ENCODE measurements at places on chromosomes 5 and 9.
A peak's percentile ranks its signal among the peaks of the same experiment; 100 is the strongest.

DNA sequence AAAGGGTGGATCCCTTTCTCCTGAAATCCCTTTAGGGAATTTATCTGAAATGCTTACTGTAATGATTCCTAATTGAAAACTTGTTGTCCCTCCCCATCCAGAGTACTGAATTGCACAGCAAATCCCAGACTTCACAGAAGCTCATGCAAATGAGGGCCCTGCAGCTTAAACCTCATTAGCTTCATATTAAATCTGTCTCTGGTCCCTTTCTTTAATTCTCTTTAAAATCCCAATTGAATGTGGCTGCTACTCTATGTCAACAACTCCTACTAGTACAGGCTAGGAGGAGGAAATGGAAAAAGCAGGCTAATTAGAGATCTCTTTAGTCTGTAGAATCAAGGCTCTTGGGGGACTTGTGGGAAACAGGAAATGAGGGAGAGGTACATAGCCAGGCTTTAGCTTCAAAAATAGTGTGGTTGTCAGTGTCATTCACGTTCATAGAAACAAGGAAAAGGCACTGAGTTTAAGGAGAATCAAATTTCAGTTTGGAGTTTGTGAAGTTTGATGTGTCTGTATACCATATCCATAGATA, 191.3 kb upstream of the PRDM9 start:
- no peak for DNase-seq

DNA sequence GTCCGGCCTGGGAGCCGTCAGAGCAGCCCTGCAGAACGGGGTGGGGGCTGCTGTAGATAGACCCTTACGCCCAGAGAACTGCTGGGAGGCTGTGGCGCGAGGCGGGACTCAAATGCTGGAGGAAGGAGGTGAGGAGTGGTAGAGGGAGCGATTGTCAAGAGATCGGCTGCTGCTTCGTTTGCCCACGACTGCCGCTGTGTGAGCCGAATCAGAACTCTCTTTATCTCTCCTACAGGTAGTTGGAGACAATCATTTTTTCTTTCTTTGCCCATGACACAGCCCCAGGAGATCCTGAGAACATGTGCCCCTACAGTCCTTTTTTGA, 456 bp downstream of the ZNF79 start:
- peak; percentile 42 for DNase-seq

DNA sequence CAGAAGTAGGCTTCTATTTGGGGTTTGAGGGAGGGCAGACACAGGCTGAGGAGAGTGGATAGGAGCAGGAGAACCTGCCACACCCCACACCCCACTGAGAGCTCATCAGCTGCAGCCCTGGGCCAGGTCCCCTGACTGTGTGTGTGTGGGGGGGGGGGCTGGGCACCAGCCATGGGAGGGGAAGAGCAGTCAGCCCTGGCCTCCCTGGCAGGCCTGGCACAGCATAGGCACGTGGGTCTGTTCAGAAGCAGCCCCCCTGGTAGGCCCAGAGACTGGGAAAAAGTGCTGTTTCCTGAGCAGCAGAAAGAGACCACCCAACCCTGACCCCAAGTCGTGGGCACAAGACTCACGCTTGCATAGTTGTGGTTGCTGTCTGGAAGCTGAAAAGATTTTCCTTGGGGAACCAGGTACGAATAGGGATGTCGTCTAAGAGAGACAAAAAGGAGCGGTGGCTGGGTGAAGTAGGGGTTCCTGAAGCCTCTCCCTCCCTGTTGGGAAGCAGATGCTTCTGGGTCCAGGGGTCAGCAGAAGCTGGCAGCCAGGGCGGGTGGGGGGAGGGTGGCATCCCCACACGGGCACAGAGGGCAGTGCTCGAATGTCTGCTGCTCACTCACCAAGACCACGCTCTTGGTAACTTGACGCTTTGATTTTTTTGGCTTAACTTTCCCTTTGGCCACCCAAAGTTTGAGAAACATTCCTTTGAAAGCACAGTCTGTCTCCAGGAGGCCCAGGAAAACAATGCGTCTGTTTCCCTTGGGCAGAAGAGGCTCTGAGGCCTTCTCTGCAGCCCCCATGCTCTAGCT, 2.9 kb downstream of the NSMF start:
- DNase-seq = no peak

DNA sequence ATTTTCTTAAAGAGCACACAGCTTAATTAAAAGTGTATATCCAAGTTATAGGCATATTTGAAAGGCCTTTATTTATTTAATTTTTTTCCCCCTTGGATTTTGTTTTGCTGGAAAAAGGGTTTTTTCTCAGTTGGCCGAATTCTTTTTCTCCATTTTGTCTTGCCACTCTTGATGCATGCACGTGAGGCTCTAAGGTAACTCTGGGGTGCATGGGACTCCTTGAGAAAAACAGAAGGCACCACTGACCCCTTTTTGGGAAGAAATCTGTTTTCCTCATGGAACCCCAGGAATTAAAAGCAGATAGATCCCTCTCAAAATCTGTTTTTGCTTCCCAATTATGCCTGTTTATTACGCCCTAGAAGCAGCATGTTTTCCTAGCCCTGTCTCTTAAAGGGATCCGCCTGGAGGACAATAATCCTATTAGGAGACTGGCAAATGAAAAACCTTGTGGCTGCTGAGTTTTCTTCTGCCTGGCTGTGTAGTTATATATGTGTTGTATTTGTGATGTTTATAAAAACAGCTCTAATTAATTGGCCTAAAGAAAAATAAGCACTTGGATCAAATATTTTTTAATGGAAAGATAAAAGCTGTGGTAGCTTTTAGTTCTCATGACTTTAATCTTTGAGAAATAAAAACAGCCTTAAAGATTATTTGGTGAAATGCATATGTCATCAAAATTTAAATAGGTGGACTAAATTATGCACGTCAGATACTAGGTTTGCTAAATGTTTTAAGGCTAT, 435.1 kb upstream of the CDH9 start:
- no peak for DNase-seq

DNA sequence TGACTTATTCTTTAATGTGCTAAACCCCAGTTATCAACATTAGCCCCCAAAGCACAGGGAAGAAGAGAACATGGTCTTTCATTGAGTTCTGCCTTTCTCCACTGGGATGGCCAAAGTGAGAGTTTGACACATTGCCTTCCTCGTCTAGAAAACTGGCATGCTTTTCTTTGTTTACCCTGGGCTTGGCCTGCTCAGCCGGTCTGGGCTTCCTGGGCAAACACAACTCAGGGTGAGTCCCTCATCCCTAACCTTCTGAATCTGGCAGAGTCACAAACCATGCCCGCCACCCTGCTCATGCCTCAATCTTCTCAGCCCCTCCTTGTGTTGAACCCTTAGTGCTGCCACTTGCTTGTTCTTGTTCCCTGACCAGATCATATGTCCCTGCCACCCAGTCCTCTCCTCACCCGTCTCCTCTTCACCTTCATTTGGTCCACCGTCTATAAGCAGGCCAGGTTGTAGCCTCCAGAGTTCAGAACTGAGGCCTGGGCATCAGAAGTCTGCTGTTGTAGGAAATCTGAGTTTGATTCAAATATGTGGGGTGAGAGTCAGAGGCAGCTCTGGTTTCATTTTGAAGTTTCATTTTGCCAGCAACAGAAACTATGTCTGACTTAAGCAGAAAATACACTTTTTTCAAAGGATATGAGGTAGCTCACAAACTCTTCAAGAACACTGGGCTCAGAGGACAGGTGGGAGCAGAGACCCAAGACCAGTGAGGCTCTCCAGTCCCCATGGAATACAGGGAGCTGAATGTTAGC, 217.6 kb downstream of the NDUFS4 start:
- DNase-seq = no peak

DNA sequence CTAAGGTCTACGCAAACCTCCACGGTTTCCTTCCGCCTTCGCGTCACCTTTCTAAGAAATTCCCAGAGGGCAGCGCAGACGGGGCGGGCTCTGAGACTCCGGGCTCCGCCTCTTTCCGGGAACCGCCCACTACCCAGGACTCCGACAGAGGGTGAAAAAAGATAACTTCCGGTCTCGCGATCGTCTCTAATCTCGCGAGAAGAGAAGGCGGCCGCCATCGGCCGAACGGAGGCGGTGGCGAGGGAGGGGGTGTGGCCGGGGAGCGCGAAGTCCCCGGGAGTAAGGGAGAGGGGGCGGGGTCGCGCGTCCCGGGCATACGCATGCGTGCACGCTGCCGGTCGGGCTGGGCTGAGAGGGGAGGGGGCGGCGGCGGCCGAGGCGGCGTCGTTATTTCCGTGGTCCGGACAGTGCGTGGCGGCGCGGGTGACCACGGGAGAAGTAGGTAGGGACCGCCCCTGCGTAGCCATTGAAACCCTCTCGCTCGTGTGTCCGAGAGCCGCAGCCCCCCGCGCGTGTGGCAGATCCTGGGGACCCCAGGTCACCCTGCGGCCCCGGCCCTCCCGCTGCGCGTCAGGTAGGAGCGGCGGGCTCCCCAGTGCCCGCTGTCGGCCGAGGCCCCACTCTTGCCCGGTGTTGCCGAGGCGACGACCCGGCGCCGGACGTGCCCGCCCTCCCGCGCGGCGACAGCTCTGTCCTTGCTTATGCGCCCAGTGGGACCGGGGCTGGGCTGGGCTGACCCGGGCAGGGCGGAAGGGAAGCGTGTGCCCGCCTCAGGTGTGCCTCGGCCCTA, at the start of gene NAA35:
NAA35 (plus strand) TSS at position 315 of the 790 bp plus-strand sequence. CDS start 1,014 bp downstream, outside the sequence.
- peak; percentile 98 for DNase-seq

GRCh38 chr9:37919956-37920335, 16.0 kb upstream of the SLC25A51 start:
- DNase-seq = no peak

DNA sequence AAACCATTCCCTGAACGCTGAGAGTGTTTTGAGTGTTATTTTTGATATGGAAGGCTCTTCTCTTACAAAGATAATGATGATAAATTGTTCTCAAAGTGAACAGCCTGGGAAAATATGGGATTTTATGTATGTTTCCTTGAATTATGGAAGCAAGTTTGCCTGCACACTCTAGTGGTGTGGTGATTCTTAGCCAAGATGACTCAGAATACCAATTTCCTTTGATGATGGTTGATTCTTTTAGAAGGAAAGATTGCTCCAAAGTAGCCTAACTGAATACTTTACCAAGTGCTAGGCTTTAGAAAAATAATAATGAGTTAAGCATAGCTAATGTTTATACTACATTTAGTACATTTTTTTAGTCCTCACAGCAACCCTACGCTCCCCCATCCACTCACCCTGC, 243.4 kb downstream of the EBF1 start:
- DNase-seq = no peak

DNA sequence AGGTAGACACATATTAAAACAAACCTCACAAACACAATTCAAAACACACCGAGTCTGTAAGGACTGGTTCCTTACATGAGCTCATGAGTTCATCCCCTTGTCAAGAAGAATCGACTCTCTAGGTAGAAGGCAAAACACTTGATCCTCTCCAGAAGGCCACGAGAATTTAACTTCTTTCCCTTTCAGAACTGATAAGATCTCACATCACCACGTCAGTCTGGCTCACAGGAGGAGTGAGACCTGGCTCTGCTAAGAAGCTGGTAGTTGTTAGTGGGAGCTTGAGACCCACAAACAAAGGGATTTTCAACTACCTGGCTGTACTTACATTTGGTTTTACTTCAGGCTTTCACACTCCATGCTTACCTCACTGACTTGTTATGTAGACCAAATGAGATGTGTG, 459.2 kb downstream of the ARHGEF28 start:
- DNase-seq = no peak

GRCh38 chr9:33816327-33817252, at the start of gene UBE2R2:
UBE2R2 (plus strand) TSS chr9:33817160; CDS start chr9:33817758, 598 bp downstream.
- peak; percentile 84 for DNase-seq

GRCh38 chr5:143023411-143024096, 253.4 kb downstream of the ARHGAP26 start:
- DNase-seq = no peak

DNA sequence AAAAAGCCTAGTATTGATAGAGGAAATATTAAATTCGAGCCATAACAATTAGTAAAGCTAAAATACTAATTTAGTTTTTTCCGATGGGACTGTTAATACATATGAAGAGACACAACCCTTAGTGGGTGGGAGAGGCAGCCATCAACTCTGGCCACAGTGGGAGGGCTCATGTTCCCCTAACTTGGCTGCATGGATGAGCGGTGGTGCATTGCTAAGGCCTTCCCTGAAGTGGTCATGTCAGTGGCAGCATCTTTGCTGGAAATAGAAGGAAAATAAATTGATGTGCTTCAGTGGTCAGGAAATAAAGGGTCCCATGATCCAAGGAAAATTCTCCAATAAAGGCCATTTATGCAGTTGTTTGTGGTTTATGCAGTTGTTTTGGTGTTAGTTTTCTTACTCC, 33.9 kb upstream of the F2RL2 start:
- DNase-seq = no peak

GRCh38 chr9:91809581-91810285, 140.3 kb downstream of the ROR2 start:
- DNase-seq = peak; percentile 28

- no peak for DNase-seq
Measured at GRCh38 chr9:134558124-134558905, 83.3 kb upstream of the COL5A1 start.

GRCh38 chr9:114538241-114538640, 33.0 kb upstream of the WHRN start:
- DNase-seq = no peak

DNA sequence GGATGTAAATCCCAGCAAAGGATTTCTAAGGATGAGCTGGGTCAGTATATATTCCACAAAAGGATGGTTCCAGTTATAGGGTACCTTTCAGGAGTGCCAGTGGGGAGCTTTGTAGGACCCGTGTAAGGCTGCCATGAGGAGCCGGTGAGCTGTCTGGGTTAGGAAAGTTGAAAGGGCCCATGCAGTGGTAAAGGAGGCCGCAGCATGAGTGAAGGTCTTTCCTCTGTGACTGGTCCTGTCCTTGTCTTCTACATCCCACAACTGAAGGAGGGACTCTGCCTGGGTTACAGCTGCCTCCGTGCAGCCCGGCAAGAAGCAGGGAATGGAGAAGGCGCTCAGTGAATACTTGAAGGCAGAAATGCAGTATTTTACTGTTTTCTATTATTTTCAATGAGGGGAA, 58.9 kb downstream of the HSPA4 start:
- DNase-seq = no peak

DNA sequence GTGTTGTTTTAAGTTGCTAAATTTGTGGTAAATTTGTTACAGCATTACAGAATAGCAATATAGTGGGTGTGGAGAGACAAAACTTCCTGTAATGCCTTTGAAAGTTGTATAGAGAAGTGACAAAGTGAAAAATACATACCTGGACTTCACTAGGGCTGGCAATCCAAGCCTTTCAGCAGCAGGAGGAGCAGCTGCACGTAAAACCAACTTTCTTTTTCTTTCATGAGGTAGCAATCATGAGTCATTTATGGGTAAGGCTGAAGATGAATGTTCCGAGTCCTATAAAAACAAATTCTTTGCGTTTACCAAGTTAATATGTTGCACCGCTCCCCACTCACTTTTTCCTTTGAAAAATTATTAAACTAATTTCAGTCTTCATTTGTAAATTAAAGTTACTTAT, 1138.2 kb downstream of the TAF11L14 start:
- DNase-seq = peak; percentile 66

Data from A172 (cell line).